ENCODE measurements at places on chromosomes 5 and 9. TPM values are rescaled to one million over a fixed set of nuclear protein-coding genes. Genes with fewer than 3 reads are reported as not detected.

The AMBP gene
- total RNA-seq: not detected

The ZDHHC11B gene
- 5.9 TPM for total RNA-seq

- no peak for DNase-seq
Measured at GRCh38 chr5:133475986-133476385, 136.4 kb downstream of the FSTL4 start.

- DNase-seq: no peak
Measured at GRCh38 chr5:106094204-106094607, 1576.5 kb downstream of the EFNA5 start.

DNA sequence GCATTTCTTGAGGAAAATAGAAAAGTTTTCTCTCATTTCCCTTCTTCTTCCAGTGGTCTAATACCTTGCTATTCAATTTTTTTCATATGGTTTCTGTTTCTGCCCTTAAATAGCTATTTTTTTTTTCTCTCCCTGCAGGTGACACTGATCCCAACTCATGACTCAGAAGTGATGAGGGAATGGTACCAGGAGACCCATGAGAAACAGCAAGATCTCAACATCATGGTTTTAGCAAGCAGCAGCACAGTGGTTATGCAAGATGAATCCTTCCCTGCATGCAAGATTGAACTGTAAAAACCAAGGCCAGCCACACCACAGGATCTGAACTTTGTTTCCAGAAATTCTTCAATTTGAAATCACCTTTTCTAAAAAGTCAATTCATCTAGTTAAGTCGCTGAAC lies 97.7 kb downstream of the MAP1B start:
- DNase-seq: no peak

- peak; percentile 80 for DNase-seq
Measured at GRCh38 chr9:4741365-4742089, 525 bp upstream of the AK3 start.

The CENPK gene
- total RNA-seq: 3.7 TPM

GRCh38 chr5:28265877-28266276 lies 1227.5 kb upstream of the CDH9 start:
- DNase-seq: no peak

GRCh38 chr9:121399126-121399882 lies 29.3 kb upstream of the STOM start:
- DNase-seq: no peak

The MOB3B gene
- 5.8 TPM for total RNA-seq

- no peak for DNase-seq
Measured at GRCh38 chr5:133467826-133468463, 144.4 kb downstream of the FSTL4 start.

GRCh38 chr5:170885809-170886208 lies 24.0 kb downstream of the RANBP17 start:
- DNase-seq: no peak

GRCh38 chr5:125823572-125823971 lies 599.6 kb upstream of the GRAMD2B start:
- no peak for DNase-seq

- DNase-seq: no peak
Measured at GRCh38 chr5:159257629-159258283, 5.3 kb upstream of the UBLCP1 start.

The SPINK4 gene
- total RNA-seq: not detected

GRCh38 chr9:93461414-93461743 lies 8.0 kb upstream of the FAM120AOS start:
- no peak for DNase-seq

GRCh38 chr5:18010053-18010452 lies 375.8 kb downstream of the TAF11L14 start:
- no peak for DNase-seq

GRCh38 chr5:72587661-72588308 lies 80.6 kb upstream of the ZNF366 start:
- DNase-seq: no peak

- DNase-seq: no peak
Measured at GRCh38 chr5:102937894-102938293, 182.0 kb downstream of the GIN1 start.

The BAAT gene
- not detected for total RNA-seq

The DMRT3 gene
- 0.26 TPM for total RNA-seq

DNA sequence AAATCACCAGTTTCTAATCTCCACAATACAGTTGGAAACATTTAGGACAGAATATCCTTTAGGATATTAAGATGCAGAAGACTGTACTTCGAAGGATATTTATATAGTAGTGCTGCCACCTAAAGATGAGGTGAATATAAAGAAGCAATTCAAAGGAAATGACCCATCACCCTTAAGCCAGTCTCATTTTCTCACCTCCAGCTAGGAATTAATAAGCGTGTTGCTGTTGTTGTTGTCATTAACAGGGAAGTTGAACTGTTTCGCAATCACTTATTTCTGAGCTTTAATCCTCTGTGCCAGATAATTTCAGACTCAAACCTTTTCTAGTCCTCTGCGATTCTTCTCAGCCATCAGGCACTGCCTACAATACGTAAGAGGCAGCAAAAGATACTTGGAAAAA lies 7.8 kb upstream of the PURA start:
- no peak for DNase-seq

GRCh38 chr5:172147857-172148256 lies 40.2 kb downstream of the STK10 start:
- DNase-seq: no peak

DNA sequence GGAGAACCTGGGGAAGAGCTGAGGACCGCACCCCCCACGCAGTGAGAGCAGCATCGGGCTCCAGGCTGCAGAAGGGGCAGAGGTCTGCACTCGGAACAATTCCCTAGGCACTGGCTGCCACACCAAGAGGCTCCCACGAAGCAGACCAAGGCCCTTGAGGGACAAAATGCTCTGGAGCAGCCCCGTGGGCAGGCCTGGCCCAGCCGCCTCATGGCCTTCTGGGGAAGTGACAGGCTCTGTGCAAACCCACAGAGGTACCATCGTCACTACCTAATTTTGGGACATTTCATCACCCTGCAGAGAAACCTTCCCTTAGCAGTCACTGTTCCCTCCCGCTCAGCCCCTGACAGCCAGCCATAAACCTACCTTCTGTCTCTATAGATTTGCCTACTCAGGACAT lies 15.9 kb downstream of the FBXW5 start:
- DNase-seq: no peak

The LCN9 gene
- total RNA-seq: not detected

- no peak for DNase-seq
Measured at GRCh38 chr9:1879501-1879900, 135.6 kb upstream of the SMARCA2 start.

GRCh38 chr5:570886-571285 lies 41.3 kb upstream of the CEP72 start:
- DNase-seq: no peak

The CMYA5 gene
- 1.0 TPM for total RNA-seq

DNA sequence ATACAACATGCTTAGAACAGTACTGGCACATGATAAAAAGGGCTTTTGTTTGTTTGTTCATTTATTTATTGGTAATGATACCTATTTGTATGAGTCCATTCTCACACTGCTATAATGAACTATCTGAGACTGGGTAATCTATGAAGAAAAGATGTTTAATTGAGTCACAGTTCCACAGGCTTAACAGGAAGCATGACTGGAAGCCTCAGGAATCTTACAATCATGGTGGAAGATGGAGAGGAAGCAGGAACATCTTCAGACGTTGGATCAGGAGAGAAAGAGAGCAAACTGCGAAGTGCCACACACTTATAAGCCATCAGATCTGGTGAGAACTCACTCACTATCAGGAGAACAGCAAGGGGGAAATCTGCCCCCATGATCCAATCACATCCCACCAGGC lies 847.7 kb downstream of the CDH18 start:
- no peak for DNase-seq

GRCh38 chr5:593511-593910 lies 18.6 kb upstream of the CEP72 start:
- peak; percentile 48 for DNase-seq

- DNase-seq: no peak
Measured at GRCh38 chr5:61915646-61916045, 390.4 kb upstream of the KIF2A start.

- no peak for DNase-seq
Measured at GRCh38 chr9:126982215-126983002, 67.8 kb downstream of the RALGPS1 start.

GRCh38 chr5:146797658-146798057 lies 80.9 kb downstream of the PPP2R2B start:
- DNase-seq: no peak

The PRSS3 gene
- total RNA-seq: not detected

The NAA35 gene
- 22.8 TPM for total RNA-seq

DNA sequence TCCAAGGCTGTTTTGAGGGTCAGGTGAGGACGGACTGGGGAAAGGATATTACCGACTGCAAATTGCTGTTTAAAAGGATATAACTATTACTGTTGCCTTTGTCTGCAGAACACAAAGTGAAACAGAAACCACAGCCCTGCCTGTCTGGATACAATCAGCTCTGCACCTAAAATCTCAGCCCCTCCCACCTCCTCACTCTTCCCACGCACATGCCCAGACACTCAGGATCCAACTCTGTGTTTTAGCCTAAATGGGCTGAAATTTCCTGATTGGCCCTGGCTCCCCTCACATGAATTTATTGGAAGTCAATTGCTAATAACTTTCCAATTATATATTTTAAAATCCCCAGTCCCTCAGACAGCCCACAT lies 176.3 kb upstream of the PPP1R26 start:
- no peak for DNase-seq

DNA sequence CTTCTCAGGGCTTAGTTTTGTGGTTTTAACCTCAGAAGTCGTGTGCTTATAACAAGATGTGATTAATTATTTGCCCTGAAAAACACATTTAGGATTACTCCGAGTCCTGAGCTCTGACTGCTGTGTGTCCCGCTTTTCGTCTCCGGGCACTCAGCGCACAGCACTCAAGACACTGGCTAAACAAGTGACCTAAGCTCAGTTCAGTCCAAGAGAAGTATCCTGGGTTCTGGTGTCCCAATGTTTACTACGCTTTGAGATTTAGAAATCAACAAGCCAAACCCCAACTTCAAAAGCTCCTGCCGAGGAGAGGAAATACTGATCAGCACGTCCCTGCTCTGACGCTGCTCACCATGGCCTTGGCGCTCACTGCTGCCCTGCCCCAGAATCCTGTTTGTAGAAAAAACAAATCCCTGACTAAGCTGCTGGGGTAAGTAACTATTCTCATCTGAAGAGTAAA lies 53.2 kb downstream of the IPPK start:
- peak; percentile 56 for DNase-seq

All from aorta (tissue), 5 donors.